CD14-positive monocyte (primary cell): ENCODE measurements at places on chromosomes 11 and 22. TPM values are rescaled to one million over a fixed set of nuclear protein-coding genes. Genes with fewer than 3 reads are reported as not detected.

LINC01488 gene
- polyA plus RNA-seq, result not detected in 2 replicates

ENTHD1 gene
- not detected for polyA plus RNA-seq

MFNG gene
- 196 TPM for polyA plus RNA-seq

DNA sequence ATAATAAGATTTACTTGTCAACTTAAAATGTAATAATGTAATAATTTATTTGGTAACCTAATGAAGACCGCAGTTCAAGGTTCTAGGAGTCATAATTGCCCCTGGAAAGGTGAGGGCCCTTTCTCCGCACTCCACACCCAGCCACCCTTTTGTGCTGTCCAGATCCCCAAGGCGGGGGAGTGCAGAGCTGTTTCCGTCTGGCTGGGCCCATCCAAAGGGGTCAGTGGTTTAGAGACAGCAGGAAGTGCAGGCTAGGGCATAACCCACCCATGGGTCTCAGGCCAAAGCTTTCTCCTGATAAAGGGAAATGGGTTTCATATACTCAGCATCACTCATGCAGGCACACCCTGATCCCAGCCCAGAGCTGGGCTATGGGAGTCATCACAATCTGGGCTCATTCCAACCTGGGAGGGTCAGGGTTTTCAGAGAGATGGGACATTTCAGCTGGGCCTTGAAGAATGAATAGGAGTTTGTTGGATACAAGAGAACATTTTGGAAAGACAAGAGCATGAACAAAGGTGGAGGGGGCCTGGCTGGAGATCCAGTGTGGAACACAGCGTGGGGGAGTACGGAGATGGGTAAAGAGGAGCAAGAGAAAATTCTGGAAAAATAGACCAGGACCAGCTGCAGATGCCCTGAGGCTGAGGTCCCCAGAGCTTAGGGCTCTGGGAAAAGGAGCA, 432.2 kb downstream of the TBC1D22A start:
- no peak for DNase-seq

DNA sequence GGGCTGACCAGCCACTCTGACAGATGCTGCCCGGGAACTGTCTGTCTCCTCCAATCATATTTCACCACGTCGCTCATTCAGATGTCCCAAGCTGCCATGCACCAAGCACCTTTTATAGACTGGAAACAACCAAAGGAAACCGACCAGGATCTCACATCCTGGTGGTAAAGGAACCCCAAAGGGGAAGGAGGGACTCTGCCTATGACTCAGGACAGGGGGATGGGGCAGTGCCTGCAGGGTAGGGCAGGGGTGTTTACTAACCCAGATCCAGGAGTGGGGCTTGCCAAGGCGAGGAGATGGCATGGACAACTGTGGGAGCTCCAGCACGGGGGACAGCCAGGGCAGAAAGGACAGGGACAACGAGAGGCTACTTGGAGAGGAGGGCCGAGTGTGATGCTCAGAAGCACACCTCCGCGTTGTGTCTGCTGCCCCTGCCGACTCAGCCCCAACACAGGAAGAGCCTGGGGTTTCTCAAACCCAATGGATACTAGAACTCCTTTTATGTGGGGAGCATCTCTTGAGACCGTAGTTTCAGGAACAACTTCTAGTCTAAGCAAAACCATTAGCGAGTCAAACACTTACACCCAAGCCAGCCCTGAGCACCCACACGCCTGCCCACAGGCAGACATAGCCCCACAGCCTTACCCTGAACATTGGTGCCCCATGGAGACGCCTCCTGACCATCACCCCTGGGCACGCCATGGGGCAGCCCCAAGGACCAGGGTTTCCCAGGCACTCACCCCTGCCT, 4.0 kb downstream of the PRODH start:
- DNase-seq, result no peak

- no peak for DNase-seq
Observed at GRCh38 chr11:87020764-87021365, 16.9 kb upstream of the TMEM135 start.
